ENCODE measurements at places on chromosomes 3 and 15.

- no peak for DNase-seq
These were observed 50.1 kb downstream of the LRTM1 start for GRCh38 chr3:54877730-54878129.

GRCh38 chr15:74785194-74786032 lies 3.5 kb downstream of the CSK start:
- peak; percentile 54 for DNase-seq

- DNase-seq = no peak
These were observed 74.4 kb upstream of the HES1 start for GRCh38 chr3:194061421-194062030.

DNA sequence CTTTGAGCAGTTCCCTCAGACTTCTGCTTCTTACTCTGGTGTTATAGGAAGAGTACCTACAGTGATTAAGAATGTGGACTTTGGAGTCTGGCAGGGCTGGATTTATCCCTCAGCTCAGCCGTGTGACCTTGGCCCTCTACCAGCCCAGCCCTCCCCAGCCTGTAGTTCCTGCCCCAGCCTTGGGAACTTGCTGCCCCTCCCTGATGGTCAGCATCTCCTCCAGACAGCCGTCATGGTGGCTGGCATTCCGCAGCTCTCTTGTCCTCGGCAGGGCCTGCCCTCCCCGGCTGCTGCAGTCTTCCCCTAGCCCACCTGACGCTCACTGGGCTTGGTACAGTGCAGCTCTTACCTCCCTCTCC lies 21.9 kb upstream of the CPNE9 start:
- DNase-seq = no peak

- DNase-seq = no peak
These were observed 289.1 kb downstream of the GAP43 start for GRCh38 chr3:115912372-115912771.

GRCh38 chr15:89146366-89146765 lies 58.1 kb downstream of the ABHD2 start:
- DNase-seq = no peak

DNA sequence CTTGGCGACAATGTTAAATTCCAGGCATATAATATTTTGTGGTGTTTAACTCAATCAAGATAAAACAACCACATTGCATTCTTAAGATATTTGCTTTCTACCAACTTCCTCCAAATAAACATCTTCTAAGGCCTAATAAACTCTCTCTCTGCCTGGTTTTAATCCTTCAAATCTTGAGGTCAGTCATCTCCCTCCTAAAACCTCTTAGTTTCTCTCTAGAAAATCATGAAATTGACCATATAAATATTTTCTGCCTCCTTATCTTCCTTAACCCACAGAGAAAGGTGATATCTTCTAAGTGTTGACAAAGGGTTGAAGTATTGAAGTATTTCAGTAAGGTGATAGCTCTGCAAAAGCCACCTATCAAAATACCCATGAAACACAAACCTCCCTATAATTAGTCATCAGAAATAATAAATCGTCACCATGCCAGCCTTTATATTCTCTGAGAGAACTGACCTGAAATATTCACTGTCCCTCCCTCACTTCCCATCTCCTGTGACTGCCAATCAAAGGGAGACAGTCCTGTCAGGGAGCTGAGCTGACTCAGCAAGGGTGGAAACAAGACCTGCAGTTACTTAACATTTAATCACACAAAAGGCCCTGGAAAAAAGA lies 1261.1 kb downstream of the ROBO1 start:
- DNase-seq = no peak

DNA sequence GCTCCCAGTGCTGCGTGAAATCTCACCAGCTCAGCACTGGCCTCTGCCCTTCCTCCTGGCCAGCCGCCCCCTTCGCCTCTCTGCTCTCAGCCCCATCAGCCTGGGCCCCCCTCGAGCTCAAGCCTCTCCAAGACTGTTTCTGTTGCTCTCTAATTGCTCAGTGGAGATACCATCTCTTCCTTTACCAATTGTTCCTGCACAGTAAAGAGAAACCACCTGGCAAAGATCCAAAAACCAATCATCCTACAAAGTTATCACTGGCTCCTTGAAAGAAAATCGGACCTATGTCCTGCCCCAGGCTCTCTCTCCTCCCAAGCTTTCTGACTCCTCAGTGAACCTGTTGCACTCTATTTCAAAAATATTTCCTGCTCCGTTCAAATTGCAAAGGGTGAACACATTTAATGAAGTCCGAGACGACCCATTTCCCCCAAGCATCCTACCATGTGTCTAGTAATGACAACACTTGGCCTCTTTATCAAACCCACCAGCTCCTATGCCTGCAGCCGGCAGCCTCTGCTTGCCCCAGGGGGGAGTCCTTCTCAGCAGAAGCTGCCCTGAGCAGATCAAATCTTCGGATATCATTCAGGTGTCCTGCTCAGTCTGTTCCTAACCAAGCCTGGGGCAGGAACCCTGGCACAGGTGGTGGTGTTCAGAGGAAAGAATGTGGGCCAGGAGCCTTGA lies 53.7 kb upstream of the FAM174B start:
- no peak for DNase-seq

- no peak for DNase-seq
These were observed 114.6 kb downstream of the LRIG1 start for GRCh38 chr3:66386011-66386924.

GRCh38 chr3:185880600-185880999 lies 55.8 kb upstream of the IGF2BP2 start:
- DNase-seq = no peak

DNA sequence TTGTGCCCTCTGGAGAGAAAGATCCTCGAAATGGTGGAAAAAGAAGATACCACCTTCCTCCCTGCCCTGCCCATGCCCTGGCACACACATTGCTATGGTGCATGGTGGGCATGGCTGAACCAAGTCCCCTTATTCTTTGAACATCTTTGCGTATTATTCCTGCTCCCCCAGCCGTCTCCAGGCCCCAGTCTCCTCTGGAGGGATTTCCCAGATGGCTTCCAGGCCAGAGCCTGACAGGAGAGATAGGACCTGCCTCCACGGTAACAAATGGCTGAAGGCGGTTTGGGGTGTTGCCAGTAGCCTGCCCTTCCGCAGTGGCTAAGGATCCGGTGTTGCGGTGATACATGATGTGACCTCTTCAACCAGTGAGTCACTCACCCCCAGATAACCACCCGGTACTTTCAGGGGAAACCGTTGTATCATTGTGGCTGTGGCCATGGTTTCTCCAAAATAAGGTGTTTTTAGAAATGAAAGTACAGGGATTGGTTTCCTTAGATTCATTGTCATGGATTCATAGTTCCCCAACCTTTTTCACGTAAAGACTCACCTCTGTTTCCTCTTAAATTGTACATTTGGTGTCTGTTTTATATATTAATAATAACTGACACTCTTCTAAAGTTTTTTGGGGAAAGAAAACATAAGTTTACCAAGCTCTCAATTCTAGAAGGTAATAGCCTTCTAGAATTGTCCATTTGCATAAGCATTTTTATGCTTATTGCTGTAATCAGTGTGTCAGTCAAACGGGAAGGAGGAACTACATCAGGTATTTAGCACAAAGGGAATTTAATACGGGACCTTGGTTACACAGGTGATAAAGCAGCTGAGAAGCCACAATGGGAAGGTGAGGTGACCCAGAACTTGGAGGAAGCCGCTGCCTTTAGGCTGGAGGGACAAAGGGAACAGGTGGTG lies 25.9 kb downstream of the SMAD3 start:
- DNase-seq = peak; percentile 73

- DNase-seq = no peak
These were observed 18.5 kb downstream of the FSTL1 start for GRCh38 chr3:120432150-120432860.

DNA sequence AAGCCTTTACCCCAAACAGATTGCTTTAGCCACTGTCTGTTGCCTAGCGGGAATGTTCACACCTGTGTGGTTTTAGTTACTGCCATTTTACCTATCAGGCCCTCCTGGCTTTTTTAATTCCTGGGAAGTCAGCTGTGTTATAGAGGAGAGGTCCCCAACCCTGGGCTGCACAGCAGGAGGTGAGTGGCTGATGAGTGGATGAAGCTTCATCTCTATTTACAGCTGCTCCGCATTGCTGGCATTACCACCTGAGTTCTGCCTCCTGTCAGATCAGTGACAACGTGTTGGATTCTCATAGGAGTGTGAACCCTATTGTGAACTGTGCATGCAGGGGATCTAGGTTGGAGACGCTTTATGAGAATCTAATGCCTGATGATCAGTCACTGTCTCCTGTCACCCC lies 127.0 kb downstream of the MBNL1 start:
- DNase-seq = no peak

GRCh38 chr3:126938520-126939337 lies 44.2 kb upstream of the PLXNA1 start:
- no peak for DNase-seq

GRCh38 chr3:193805448-193805847 lies 212.4 kb downstream of the OPA1 start:
- no peak for DNase-seq

- DNase-seq = no peak
These were observed 244.4 kb upstream of the ARPP21 start for GRCh38 chr3:35394905-35395304.

DNA sequence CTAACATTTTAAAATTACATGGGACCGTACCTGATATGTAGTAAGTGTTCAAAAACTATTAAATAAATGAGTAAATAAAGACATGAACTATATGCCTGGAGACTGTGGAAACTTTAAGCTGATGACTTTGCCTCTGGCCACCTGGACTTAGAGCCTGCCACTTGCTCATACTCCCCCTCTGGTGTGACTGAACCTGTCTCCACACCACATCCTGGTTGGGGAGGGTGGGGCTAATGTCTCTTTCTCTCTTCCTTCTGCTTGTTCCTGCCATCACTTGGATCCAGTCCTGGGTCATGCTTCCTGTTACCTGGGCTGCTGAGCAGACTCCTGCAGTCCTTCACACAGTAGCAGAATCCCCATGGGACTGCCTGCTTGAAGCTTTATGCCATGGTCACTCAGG lies 8.2 kb upstream of the TMEM158 start:
- no peak for DNase-seq

DNA sequence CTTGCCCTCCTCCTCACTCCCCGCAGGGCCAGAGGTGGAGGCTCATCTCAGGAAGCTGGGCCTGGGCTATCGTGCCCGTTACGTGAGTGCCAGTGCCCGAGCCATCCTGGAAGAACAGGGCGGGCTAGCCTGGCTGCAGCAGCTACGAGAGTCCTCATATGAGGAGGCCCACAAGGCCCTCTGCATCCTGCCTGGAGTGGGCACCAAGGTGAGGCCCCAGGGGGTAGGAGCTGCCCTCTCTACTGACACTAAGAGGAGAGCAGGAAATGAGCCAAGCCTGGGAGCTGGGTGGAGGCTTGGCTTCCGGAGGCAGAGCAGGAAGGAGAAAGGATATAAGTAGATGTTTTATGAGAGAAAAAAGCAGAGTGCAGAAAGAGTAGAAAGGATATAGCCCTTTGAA lies 4.9 kb downstream of the OGG1 start:
- no peak for DNase-seq

DNA sequence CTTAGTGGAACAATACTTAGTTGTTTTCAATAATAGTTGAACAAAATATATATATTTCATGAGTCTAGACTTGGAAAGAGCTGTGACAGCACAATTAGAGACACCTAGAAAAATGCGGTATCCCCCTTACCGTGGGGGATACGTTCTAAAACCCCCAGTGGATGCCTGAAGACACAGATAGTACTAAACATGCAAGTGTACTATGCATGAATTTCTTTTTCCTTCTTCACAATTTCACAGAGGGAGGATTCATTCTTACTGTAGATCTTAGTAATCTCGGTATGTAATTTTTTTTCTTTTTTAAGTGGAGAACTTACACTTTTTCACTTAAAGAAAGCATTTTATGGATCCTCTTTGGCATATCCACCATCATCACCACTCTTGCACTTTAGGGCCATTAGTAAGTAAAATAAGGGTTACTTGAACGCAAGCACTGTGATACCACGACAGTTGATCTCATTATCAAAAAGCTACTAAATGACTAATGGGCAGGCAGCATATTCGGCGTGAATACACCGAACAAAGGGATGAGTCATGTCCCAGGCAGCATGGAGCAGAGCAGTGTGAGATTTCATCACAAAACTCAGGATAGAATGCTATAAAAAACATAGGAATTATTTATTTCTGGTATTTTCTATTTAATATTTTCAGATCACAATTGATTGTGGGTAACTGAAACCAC lies 72.3 kb upstream of the ZNF280D start:
- DNase-seq = no peak

- DNase-seq = no peak
These were observed 49.0 kb downstream of the KBTBD12 start for GRCh38 chr3:127964053-127964452.

DNA sequence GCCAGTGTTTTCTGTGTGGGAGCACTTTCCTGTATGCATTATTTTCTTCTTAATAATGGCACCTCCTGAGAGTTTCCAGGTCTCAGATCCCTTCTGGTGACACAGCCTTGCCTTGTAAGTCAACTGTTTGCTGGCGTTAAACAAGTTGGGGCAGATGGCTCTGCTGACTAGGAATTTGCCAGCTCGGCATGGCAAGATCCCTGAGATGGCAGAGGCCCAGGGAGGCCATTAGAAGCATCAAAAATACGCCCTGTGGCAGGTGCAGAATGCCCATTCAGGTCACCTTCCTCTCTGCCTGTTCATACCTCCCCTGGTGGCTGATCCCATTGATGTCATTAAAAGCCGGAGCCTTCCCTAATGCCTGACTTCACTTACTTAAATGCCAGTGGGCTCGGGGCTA lies 320.9 kb upstream of the CTDSPL start:
- DNase-seq = no peak

DNA sequence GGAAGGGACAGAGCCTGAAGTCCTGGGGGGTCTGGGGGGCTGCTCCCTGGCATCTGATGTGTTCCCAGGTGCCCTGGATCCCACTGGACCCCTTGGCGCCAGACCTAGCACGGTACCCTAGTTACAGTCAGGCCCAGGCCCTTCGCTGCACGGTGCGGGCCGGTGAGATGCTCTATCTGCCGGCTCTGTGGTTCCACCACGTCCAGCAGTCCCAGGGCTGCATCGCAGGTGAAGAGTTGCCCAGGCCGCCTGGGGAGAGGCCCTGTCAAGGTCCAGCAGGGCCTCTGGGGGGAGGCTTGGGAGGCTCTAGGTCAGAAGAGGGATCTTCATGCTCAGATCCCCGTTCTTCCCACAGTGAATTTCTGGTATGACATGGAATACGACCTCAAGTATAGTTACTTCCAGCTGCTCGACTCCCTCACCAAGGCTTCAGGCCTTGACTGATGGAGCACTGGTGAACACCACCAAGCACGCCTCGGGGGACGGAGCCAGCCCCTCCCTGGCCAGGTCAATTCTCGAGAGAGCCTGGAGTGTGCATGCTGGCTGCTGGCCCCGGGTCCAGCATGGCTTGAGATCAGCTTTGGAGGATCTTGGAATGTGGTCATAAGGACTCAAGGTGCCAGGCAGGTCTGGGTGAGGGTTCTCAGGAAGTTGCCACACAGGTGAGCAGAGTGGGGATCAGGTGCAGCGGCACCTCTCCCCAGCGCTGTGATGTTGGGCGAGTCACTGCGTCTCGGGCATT lies 1.8 kb upstream of the PLA2G4B start:
- no peak for DNase-seq

DNA sequence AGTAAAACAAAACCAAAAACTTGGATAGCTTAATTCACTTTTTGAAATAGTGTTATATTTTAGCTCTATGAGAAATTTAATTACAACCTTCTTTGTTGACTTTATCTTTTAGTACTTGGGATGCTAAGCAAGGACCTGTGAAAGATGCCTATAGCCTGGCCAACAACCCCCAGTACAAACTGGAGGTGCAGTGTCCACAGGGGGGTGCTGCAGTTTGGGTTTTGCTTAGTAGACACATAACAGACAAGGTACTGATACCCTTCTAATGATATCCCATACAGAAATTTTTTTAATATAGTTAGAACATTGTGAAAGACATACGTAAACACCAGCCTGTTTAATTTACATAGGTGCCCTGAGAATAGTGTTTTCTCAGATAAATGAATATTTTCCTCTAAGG lies 35.3 kb downstream of the CAPN7 start:
- DNase-seq = peak; percentile 46

GRCh38 chr3:12608376-12608775 lies 51.5 kb downstream of the MKRN2 start:
- DNase-seq = no peak

All from CD4-positive, alpha-beta T cell treated with Interleukin-6 at 100 ng/mL for 8 hours (primary cell).